ENCODE measurements at places on chromosomes 3 and 15. TPM values are rescaled to one million over a fixed set of nuclear protein-coding genes. Genes with fewer than 3 reads are reported as not detected.

CILP gene
- total RNA-seq = 32.5 TPM

SLC51B gene
- 0.71 TPM for total RNA-seq

DNA sequence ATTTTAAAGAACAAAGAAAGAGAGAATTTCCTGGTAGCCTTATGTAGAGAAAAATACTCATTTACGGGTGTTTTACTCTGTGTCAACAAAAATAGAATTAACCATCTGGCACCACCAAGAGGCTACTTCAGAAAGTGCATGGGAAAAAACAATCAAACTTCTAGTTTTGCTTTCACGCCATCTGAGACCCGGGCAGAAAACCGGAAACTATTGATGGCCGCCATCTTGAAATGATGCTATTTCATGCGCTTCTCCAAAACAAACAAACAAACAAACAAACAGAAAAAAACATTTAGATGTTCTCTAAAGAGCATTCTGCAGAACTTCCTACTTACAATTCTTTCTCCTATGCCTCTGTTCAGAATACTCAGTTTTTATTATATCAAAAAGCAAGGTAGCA, 49.4 kb upstream of the SYNPR start:
- H3K27me3 ChIP-seq = no peaks in the 10 kb centered on the region
- H3K27ac ChIP-seq = no peak overlapping the region
- H3K4me3 ChIP-seq = no peak overlapping the region
- DNase-seq = peak; percentile 41
- H3K36me3 ChIP-seq = no peaks in the 10 kb centered on the region

CD276 gene
- total RNA-seq = 48.3 TPM

SPTBN5 gene
- total RNA-seq = 6.3 TPM

DNA sequence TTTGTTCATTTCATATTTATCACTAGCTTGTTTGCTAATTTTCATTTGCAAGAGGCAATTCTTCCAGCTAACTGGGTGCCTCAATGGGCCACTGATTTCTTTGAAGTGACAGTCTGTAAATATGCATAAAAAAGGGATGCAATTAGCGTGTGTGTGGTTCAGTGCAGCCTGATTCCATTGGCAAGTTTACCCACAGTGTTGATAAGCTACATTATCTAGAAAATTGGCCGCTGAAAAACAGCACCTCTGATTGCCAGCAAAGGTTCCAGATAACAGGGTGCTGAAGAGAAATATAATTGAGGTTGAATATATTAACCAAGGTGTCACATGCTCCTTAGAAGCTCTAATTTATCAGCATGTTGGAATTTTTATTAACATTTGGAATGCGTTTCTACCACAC, 76.9 kb downstream of the SAMMSON start:
- peaks cover 2% of the 10 kb centered on the region for H3K4me1 ChIP-seq
- no peaks in the 10 kb centered on the region for H3K27me3 ChIP-seq
- no peak overlapping the region for H3K4me3 ChIP-seq
- no peak for DNase-seq
- no peaks in the 10 kb centered on the region for H3K36me3 ChIP-seq
- no peak overlapping the region for H3K27ac ChIP-seq

- H3K36me3 ChIP-seq = no peaks in the 10 kb centered on the region
- peaks cover 2% of the 10 kb centered on the region for H3K27me3 ChIP-seq
- no peak overlapping the region for H3K27ac ChIP-seq
- no peak overlapping the region for H3K4me3 ChIP-seq
Observed at GRCh38 chr3:56197991-56198390, 270.3 kb downstream of the ERC2 start.

DNA sequence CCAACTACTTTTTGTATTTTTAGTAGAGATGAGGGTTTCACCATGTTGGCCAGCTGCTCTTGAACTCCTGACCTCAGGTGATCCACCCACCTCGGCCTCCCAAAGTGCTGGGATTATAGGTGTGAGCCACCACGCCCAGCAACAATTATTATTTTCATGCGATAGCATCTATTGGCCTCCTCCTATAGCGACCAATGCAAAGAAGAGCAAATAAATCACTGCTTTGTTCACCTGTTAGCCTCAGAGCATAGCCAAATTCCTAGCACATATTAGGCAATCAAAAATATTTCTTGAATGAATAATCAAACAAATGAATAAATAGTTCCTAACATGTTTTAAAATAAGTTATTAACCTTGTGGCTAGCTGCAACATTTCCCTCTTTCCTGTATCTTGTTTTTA, 36.8 kb upstream of the TNFSF10 start:
- H3K4me1 ChIP-seq = no peaks in the 10 kb centered on the region
- no peaks in the 10 kb centered on the region for H3K36me3 ChIP-seq
- no peaks in the 10 kb centered on the region for H3K27me3 ChIP-seq
- DNase-seq = no peak
- no peak overlapping the region for H3K4me3 ChIP-seq

GRCh38 chr3:125058959-125059358, 3.2 kb upstream of the HEG1 start:
- H3K27me3 ChIP-seq = no peaks in the 10 kb centered on the region
- no peak overlapping the region for H3K4me3 ChIP-seq
- no peak overlapping the region for H3K27ac ChIP-seq
- DNase-seq = no peak

ARL13B gene
- total RNA-seq = 7.3 TPM

- no peaks in the 10 kb centered on the region for H3K4me1 ChIP-seq
- H3K27me3 ChIP-seq = no peaks in the 10 kb centered on the region
- no peak for DNase-seq
- H3K27ac ChIP-seq = no peak overlapping the region
- H3K4me3 ChIP-seq = no peak overlapping the region
- no peaks in the 10 kb centered on the region for H3K36me3 ChIP-seq
Observed at GRCh38 chr3:58998476-58999117, 51.2 kb downstream of the CFAP20DC start.

RAB11A gene
- 142 TPM for total RNA-seq

GRCh38 chr15:90988296-90988695, 6.0 kb downstream of the PRC1 start:
- no peak overlapping the region for H3K4me3 ChIP-seq
- no peak overlapping the region for H3K27ac ChIP-seq

VEPH1 gene
- total RNA-seq = 1.2 TPM

FRMD5 gene
- 0.22 TPM for total RNA-seq

- H3K36me3 ChIP-seq = peaks cover 7% of the 10 kb centered on the region
- no peak overlapping the region for H3K4me3 ChIP-seq
- H3K27me3 ChIP-seq = no peaks in the 10 kb centered on the region
- H3K4me1 ChIP-seq = peaks cover 39% of the 10 kb centered on the region
Observed at GRCh38 chr3:50297384-50297775, 1.8 kb downstream of the HYAL3 start.

GRCh38 chr3:63900459-63900858, 11.7 kb downstream of the SCAANT1 start:
- no peak overlapping the region for H3K27ac ChIP-seq
- no peaks in the 10 kb centered on the region for H3K27me3 ChIP-seq
- DNase-seq = peak; percentile 60
- H3K36me3 ChIP-seq = peaks cover 15% of the 10 kb centered on the region
- no peaks in the 10 kb centered on the region for H3K4me1 ChIP-seq
- H3K4me3 ChIP-seq = no peak overlapping the region

DNA sequence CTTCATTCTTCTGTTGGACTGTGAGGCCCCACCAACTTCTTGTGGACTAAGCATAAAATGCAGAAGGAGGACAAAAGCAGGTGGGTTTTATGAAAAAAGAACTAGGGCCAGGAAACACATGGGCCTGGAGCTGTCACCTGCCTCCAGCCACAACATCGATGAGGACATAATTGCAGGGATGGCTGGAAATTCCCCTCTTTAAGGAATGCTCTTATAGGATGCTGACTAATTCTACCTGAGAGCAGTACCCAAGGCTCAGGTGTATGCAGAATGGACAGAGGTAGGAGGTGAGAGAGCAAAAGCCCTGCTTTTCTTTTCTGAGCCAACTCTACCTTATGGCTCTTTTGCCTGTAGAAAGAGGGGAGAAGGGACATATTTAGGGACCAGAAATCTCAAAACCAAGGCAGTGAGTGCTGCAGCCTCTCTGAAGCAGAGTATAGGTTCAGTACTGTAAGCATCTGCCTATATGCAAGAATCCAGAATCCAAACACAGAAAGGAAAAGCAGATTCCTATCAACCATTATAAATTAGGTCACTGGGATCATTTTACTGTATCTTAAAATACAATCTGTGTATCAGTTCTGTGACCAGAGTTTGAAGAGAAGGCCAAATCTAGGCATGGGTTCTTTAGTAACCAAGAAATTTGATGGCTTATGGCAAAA, 205.3 kb upstream of the WNT5A start:
- H3K4me1 ChIP-seq = peaks cover 17% of the 10 kb centered on the region
- no peak overlapping the region for H3K4me3 ChIP-seq
- no peaks in the 10 kb centered on the region for H3K36me3 ChIP-seq
- no peak for DNase-seq

- H3K36me3 ChIP-seq = no peaks in the 10 kb centered on the region
- no peak for DNase-seq
- H3K4me3 ChIP-seq = no peak overlapping the region
- no peak overlapping the region for H3K27ac ChIP-seq
- H3K27me3 ChIP-seq = peaks cover 32% of the 10 kb centered on the region
Observed at GRCh38 chr3:14262212-14262611, 83.6 kb downstream of the LSM3 start.
